DMS79 (cell line): ENCODE measurements at places on chromosomes 16 and 17.
A peak's percentile ranks its signal among the peaks of the same experiment; 100 is the strongest.

DNA sequence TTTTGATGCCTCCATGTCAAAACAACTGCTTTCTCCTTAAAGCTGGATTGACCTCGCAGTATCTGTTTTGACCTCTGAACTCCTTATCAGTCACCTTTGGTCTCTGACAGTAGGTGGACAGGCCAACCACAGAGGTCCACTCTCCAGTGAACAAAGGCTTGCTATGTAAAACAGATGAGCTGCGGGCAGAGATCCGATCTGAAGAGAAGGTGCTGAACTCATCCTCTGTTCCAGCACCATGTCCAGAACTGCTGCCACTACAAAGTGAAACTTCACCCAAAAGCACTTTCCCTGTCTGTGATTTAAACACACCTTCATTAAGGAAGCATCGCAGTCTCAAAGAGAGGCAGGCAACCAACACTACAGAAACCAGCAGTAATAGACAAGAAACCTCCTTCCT is 117.3 kb upstream of the CORO6 start:
- no peak for DNase-seq

DNA sequence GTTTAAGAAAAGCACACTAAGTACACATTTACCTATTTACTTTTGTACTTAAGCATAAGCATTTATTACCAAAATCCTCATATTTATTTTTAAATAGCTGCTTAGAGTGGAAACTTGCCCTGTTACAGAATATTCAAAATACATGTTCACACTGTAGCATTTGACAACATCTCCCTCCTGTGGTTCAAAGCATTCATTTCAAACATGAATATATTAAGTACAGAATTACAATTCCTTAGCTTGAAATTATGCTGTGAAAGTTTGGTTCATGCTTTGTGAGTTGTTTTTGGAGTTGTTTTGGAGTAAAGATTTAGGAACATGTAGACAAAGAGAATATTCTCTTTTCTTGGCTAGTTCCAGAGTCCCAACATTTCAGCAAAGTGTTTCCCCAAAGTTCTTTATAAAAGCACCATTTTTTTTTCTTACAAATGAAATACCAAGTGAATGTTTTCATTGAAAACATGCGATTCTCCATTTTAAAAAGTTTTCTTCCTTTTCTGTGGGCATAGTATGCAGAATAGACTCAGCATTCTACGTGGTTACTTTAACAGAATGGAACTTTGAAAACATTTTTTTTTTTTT is 33.2 kb downstream of the TUBD1 start:
- DNase-seq, result no peak

DNA sequence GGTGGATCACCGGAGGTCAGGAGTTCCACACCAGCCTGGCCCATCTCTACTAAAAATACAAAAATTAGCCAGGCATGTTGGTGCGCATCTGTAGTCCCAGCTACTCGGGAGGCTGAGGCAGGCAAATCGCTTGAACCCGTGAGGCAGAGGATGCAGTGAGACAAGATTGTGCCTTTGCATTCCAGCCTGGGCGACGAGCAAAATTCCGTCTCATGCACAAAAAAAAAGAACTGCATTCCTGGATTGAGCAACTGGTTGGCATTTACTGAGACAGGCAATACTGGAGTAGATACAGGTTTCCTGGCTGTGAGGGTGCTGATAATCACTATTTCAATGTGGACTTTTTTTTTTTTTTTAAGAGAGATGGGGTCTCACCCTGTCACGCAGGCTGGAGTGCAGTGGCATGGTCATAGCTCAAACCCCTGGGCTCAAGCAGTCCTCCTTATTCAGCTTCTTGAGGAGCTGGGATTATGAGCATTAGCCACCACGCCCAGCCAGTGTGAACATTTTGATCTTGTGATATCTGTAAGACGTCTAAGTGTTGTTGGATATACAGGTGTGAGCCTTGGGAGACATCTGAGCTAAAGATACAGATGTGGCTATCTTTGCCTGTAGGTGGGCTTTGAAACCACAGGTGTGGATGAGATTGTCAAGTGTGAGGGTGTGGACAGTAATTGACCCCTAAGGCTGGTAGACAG is 5.8 kb downstream of the CYB5D2 start:
- no peak for DNase-seq

DNA sequence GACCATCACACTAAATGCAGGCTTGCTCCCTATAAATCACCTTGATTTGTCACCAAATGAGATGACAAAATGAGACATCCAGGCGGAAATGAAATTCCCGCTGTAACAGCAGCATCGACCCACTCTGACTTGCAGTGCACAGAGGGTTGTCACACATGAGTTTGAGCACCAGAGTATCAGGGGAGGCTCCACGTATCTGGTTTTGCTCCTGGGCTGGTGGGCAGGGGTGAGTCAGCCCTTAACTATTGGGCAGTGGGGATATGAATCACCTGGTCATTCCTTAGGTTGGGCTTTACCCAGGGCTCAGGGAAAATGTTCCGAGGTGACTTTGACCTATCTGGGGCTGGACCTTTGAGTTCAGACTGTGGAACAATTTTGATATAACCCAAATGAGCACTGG is 245.2 kb upstream of the CCL2 start:
- DNase-seq, result no peak

GRCh38 chr16:26454102-26454501 is 612.6 kb upstream of the C16orf82 start:
- no peak for DNase-seq

GRCh38 chr16:85550422-85550864 is 62.7 kb upstream of the GSE1 start:
- no peak for DNase-seq

DNA sequence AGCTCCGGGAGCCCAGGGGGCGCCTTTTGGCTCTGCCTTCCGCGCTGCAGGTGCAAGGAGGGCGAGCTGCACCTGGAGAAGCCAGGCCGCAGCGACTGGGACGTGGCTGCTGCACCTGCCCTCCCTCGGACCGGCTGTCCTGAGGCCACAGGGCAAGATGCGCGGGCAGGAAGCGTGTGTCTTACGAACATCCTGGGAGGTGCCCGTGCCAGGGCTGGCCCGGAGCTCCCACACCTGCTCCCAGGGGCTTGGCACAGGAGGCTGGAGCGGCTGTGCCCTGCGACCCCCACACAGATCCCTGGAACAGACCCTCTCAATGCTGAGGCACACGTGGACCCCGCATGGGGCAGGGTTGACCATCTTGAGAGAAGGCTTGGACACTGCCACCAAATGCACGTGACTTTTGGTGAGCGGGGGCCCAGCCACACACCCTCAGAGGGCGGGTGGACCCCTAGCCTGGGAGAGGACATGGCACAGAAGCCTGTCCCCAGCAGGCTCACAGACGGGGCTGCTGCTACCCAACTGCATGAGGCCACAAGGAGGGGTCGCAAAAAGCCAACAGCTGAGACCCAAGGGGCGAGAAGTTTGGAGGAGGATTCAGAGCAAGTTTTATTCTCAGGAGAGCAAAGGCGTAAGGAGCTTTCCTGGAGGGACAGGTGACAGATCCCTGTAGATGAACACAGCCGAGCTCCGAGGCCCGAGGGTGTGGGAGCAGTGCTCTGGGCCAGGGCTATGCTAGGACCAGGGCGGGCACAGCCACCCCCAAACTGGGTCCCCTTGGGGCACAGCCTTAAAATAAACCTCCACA is 11.4 kb downstream of the NDUFAF8 start:
- DNase-seq, result no peak

- DNase-seq, result no peak
Measured at GRCh38 chr17:4130715-4131114, 12.1 kb downstream of the ZZEF1 start.

DNA sequence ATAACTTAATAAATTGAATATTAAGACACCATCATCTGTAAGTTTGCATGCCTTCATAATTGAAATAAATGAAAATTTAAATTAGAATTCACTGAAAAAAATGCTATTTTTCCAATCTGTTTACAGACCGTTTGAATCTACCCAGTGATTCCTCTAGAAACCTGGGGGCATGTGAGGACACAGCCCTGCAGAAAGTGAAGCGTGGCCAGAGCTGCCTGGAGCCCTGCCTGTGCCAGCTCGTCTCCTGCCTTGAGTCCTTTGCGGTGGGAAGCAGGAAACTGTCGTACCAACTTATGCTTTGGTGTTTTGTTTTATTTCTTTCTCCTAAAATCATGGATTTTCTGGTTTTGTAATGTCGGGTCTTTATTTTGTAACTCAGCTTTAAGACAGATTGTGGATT is 67.8 kb upstream of the FA2H start:
- peak; percentile 1 for DNase-seq

GRCh38 chr17:42857389-42857788 is 6.4 kb downstream of the AOC3 start:
- DNase-seq, result no peak

DNA sequence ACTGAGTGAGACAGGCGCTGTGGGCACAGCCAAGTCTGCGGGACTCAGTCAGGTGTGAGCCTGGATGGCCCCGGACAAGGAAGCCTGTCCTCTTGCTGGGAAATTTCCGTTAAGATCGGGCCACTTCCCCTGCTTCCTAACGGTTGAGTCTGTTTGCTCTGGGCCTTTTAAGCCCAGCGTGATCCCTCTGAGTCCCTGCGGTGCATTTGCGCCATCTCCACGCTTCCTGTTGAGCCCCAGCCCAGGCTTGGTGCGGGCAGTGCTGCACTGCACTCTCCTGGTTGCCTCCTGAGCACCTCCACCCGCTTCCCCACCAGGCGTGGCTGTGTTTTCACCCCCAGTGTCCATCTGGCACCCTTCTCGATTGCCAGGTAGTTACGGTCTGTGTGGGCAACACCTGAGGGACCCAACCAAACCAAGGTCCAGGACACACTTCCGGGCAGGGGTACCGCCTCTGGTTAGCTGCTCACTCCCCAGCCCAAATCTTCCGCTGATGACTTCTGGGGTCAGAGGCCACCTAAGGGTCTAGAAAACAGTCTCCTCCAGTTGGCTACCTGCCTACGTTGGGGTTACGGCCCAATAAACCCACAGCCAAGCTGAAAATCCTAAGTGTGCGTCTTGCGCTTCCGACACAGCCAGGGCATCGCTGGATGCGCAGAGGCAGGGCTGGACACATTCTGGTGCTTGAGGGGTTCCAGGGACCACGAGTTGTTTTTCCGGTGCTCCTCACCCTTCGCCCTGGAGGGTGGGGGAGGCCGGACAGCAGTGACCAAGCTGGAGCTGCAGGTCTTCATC is 1.4 kb upstream of the SLC25A10 start:
- no peak for DNase-seq

GRCh38 chr16:19781226-19781625 is 63.2 kb downstream of the IQCK start:
- no peak for DNase-seq

GRCh38 chr17:75752802-75753513 is 12.0 kb downstream of the GALK1 start:
- DNase-seq, result no peak

- DNase-seq, result no peak
Measured at GRCh38 chr17:82029990-82030469, 1.4 kb upstream of the RAC3 start.

DNA sequence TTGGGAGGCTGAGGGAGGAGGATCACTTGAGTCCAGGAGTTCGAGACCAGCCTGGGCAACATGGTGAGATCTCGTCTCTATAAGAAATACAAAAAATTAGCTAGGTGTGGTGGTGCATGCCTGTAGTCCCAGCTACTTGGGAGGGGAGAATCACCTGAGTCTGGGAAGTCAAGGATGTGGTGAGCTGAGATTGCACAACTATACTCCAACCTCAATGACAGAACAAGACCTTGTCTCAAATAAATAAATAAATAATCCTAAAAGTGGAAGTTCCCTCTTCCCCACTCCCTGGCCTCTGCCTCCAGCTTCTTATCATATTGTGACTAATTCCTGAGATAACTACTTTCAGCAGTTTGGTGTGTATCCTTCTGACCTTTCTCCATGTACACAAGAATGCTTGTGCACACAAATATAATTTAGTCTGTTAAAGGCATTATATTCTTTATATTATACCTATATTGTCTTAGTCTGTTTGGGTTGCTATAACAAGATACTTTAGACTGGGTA is 23.5 kb upstream of the DNAJA2 start:
- no peak for DNase-seq

GRCh38 chr17:6497496-6498221 is 53.4 kb downstream of the PIMREG start:
- no peak for DNase-seq

DNA sequence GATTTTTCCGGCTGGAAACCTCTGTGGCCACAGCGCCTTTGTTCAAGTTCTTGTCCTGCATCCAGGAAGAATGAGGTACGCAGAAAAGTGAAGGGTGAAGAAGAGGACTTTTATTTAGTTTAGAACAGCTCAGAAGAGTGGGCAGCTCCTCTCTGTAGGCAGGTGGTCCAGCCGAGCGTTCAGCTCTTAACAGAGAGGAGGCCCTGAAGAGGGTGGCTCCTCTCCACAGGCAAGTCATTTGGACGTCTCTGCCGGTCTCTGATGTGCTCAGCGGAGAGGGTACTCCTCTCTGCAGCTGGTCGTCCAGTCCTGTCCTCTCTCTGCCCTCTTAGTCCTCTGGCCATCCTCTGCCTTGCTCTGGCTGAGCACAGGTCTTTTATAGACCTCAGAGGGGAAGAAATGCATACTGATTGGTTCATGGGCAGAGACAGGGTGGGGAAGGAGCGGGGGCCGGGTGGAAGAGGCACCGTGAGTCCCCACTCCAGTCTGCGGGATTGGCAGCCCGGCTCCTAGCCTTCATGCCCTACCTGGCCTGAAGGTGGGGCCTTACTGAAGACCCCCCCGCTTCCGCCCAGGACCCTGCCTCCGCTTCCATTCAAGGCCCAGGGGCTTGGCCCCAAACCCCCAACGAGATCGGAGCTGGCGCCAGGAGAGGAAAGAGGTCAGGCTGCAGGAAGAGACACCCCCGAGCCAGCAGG is 70.0 kb upstream of the NKD1 start:
- no peak for DNase-seq

DNA sequence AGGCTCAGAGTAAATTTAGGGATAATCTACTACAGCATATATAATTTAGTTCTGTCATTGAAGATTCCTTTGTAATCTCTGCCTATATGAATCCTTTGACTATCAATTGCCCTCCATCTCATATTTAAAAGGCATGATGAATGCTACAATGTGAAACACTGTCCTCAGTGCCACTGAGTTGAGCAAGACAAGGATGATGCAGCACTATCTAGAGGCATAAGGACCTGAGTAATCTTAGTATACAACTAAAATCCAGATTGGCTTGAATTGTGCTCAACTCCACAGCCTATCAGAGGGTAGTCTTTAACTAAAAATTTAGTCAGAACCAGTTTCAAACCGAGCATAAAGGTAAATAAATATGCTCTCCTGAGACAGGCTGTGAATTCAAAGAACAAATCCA is 11.6 kb upstream of the STRADA start:
- DNase-seq, result no peak

DNA sequence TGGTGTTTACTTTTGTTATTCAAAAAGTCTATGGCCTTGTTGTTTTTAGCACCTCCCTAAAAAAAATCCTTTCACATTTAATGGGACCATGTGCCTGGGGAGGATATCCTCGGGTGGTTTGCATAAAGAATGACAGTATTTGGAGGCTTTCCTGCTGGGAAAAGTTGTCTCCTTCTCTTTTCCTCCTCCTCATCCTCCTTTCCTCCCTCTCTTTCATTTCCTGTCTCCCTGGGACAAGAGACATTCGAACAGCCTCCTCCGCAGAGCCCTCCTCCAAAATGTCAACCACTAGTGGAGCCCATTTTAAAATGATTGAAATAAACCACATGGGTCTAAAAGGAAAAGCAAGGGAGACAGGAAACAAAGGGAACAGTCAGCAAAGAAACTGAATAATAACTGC is 67.4 kb downstream of the MYH13 start:
- no peak for DNase-seq

- no peak for DNase-seq
Measured at GRCh38 chr17:51188271-51188833, 22.1 kb downstream of the NME2 start.
